ENCODE measurements at places on chromosomes 12 and 14.

- no peak for DNase-seq
These were observed 293.5 kb downstream of the SLC6A15 start for GRCh38 chr12:84619053-84619571.

GRCh38 chr14:104393898-104394381, 185.6 kb upstream of the C14orf180 start:
- no peak for DNase-seq

- no peak for DNase-seq
These were observed 163.6 kb upstream of the GSC start for GRCh38 chr14:94933486-94933885.

- no peak for DNase-seq
These were observed 194.3 kb downstream of the CPNE8 start for GRCh38 chr12:38711054-38711453.

DNA sequence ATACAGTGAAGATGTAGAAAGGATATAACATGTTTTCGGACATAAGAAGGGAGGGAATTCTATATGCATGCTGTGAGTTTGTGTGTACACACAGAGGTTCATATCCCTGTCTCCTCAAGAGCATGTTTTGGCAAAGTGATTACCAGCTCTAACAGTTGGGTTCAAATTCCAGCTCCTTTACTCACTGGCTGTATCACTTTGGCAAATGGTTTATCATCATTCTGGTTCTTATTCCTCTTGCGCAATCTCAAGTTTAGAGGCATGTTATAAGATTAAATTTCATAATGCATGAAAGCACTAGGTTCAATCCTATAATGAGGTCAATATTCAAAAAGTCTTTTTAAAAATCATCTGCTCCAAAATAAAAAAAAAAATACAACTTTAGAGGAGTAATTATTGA, 107.7 kb upstream of the LRFN5 start:
- no peak for DNase-seq

- no peak for DNase-seq
These were observed 142.6 kb downstream of the GPHN start for GRCh38 chr14:66650491-66650911.
